ENCODE measurements at places on chromosomes 11 and 22. TPM values are rescaled to one million over a fixed set of nuclear protein-coding genes. Genes with fewer than 3 reads are reported as not detected.

ART5 gene
- not detected for total RNA-seq

FDXACB1 gene
- 8.8 TPM for total RNA-seq

MS4A4A gene
- not detected for total RNA-seq

STK33 gene
- total RNA-seq, result 0.57 TPM

FLRT1 gene
- total RNA-seq, result not detected

OR51B5 gene
- total RNA-seq, result not detected

DNA sequence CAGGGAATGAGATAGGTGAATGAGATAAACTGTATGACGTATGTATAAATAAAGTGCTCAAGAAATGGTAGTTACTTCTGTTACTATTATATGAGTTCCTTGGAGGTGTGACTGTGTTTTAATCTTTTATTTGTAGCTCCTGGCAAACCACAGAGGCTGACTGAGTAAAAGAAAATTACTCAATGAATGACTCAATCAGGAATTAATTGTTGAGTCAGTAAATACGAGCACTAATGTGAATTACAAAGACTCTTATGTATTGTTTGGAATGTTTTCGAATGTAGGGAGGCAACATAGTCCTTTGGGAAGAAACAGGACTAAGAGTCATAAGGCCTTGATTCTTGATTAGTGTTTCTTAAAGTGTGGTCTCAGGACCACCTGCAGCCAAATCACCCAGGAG, 51.1 kb upstream of the BLID start:
- no peak for DNase-seq

DNA sequence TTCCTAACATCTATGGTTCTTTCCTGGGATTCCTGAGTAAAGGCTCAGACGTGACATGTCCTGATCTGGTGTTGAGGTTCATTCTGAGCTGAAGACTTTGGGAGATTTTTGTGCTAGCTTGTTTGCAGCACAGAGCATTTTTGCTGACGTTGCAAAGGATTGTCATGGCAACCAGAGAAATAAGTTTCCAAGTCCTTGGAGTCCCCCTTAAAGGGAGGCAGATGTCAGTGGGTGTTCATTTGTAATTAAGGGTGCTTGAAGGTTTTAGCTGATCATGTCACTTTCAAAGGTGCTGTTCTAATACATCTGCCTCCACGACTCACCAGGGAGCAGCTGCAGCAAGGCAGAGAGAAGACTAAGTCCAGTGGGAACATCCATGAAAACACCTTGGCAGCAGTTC, 5.4 kb upstream of the SYN3 start:
- DNase-seq, result no peak

GRCh38 chr11:68974421-68975194, 6.2 kb downstream of the MRGPRD start:
- DNase-seq, result peak; percentile 73

DNA sequence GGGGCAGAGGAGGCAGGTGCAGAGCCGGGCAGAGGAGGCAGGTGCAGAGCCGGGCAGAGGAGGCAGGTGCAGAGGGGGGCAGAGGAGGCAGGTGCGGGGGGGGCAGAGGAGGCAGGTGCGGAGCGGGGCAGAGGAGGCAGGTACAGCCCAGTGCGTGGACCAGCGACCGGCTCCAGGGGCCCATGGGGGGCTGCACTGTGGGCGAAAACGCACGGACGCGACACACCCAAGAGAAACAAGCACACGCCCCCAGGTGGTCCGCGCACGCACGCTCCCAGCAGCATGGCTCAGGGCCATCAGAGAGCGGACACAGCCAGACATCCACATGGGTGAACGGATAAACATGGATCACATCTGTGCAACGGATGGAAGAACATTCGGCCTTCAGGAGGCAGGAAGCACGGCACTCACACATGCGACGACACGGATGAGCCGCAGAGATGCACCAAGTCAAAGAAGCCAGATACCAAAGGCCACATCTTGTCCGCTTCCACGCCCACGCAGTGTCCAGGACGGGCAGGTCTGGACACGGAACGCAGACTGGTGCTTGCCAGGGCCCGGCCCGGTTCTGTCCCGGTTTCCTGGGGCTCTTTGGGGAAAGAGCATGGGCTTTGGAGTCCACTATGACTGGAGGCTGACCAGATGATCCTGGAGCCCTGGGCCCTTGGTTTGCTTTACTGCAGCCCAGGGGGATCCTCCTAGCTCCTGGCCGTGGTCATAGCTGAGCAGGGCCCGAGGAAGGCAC, 21.8 kb downstream of the OSBPL5 start:
- no peak for DNase-seq

DNA sequence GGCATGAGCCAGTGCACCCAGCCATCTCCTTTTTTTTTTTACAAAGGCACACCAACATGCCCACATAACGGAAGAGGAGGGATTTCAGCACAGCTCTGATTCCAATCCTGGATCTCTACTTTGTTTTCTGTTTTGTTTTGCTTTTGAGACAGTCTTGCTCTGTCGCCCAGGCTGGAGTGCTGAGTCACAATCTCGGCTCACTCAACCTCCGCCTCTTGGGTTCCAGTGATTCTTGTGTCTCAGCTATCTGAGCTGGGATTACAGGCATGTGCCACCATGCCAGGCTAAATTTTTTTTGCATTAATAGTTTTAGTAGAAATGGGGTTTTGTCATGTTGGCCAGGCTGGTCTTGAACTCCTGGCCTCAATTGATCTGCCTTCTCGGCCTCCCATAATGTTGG, 28.1 kb downstream of the VSTM5 start:
- no peak for DNase-seq

GRCh38 chr11:14118072-14118471, 155.5 kb downstream of the SPON1 start:
- no peak for DNase-seq

GRCh38 chr11:102456381-102456780, 3.8 kb upstream of the TMEM123 start:
- no peak for DNase-seq

DNA sequence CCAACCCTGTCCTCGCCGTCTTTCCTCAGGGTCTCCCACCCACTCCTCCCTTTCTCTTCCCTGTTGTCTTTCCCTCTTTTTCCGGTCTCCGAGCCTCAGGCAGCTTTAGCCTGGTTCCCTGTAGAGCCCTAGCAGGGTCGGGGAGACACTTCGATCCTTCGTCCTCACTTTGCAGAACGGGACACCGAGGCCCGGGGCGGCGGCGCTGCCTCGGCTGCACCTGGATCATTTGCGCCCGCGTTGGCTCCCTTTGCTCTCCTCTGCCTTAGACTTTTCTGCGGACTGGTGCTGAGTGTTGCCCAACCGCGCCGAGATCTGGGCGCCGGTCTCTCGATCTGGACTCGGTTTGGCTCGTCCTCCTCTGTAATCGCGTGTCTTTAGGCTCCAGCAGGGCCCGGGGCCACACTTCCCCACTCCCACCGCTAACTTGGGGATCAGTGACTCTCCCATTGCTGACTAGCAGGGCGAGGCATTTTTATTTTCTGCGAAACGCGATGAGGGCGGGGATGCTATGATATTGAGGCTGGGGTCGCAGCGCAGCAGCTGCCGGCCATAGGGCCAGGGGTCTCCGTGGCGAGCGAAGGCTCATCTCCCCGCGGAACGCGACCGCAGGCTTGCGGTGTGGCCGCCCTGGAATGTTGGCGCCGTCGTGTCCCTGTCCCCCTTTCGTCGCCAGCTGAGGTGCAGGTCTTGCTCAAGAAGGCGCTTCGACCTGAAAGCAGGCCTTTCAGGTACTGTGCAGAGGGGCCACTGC, 1.6 kb upstream of the E2F8 start:
- DNase-seq, result peak; percentile 74

DNA sequence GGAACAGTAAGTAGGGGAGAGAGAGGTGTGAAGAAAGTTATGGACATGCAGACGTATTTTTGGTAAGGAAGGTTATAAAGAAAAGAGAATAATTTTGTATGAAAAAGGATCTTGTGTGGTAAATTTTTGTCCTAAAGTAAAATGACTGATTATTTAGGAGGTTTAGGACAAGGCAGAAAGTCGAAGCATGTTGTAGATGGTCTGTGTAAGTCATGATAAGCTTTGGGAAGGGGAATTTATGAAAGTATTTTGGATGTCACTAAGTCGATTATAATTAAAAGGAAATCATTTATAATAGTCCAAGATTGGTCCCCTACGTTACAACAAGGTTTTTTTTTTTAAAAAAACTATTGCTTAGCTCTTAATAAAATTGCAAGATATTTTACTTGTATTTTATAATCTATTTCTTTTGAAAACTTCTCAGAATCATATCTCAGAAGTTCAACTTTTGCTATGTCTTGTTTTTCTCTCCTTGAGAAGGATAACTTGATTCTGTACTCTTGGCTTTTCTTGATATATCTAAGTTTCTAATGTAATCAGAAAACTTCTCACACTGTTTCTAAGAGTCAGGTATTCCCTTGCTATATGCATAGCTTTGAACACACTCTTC, 10.9 kb upstream of the CABP2 start:
- no peak for DNase-seq

- DNase-seq, result no peak
Observed at GRCh38 chr11:16223558-16223957, 132.8 kb downstream of the SOX6 start.

DNA sequence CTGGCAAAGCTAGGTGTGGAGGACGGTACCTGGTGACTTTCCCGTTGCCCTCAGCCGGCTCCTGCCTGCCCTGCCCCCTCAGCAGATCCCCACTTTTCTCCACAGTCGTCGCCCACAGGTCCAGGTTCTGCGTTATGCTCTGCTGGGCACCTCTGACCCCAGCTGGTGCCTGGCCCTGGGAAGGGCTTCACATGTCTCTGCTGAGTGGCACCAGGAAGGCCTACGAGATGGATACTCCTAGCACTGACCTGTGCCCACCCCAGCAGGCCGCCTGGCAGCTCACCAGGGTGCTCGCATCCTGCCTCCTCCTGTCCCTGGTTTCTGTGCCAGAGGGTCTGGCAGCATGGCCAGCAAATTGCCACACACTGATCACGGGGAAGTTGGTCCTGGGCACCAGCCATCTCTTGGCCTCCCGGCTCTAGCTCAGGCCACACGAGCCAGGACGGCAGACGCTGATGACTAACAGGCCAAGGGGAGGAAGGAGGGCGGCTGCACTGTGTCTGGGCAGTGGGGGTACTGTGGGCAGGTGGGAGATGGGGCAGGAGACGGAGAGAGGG, 13.8 kb downstream of the CARS1 start:
- no peak for DNase-seq

- no peak for DNase-seq
Observed at GRCh38 chr11:117255966-117256365, 23.5 kb downstream of the RNF214 start.

GRCh38 chr11:83265331-83265730, 20.8 kb downstream of the CCDC90B start:
- no peak for DNase-seq

DNA sequence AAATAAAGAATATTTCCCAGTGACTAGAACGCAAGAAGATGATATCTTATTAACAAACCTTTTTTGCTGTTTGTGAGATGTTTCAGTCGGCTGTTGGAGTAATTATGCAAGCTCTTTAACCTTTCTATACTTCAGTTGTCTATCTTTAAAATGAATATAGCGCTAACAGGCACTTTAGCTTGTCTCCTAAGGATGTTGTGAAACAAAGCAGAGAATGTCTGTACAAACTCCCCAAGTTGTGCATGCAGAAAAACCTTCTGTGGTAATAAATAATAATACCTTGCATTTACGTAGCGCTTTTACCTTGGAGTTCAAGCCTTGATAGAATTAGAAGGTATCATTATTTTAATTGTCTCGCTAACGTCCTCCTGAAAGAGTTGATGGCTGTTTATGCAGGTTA, 1.9 kb upstream of the KDM2A start:
- DNase-seq, result no peak

- peak; percentile 90 for DNase-seq
Observed at GRCh38 chr22:49827853-49828598, at the start of gene BRD1. Gene BRD1 (minus strand): TSS chr22:49827873. CDS start chr22:49824317, 3,556 bp downstream.

DNA sequence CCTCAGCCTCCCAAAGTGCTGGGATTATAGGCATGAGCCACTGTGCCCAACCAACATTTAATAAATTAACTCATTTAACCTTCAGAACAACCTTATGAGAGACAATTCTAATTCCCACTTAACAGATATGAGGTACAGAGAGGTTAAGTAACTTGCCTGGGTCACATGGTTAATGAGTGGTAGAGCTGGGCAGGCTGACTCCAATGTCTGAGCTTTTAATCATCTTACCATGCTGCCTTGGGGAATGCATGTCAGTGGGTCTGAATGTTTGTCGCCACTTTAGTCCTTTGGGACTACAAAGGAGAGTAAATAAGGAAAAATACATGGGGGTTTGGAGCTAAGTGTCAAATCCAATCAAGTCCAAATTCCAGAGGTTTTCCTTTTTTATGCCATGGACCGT, 11.2 kb upstream of the PIK3C2A start:
- no peak for DNase-seq

GRCh38 chr11:36743039-36743438, 145.0 kb upstream of the RAG2 start:
- DNase-seq, result no peak

- no peak for DNase-seq
Observed at GRCh38 chr11:8381343-8381742, 117.7 kb upstream of the LMO1 start.

DNA sequence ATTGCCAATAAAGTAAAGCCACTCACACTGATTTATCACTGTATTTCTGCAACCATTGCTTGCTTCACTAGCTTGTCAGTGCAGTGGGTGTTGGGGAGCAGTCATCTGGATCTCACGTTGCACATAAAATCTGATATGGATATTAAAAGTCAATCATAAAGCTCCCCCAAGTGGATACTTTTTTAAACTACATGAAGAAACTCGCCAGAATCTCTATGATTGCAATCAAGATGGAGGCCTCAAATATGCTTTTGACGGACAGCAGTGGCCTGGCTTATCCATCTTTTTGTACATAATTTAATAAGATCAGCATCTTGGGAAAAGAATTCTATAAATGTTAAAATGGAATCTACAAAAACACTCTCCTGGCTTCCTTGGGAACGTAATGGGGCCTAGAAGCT, 137.7 kb downstream of the WT1 start:
- no peak for DNase-seq

- no peak for DNase-seq
Observed at GRCh38 chr22:48277868-48278581, 1515.6 kb downstream of the TBC1D22A start.

GRCh38 chr11:71178076-71178475, 74.3 kb downstream of the SHANK2 start:
- no peak for DNase-seq

DNA sequence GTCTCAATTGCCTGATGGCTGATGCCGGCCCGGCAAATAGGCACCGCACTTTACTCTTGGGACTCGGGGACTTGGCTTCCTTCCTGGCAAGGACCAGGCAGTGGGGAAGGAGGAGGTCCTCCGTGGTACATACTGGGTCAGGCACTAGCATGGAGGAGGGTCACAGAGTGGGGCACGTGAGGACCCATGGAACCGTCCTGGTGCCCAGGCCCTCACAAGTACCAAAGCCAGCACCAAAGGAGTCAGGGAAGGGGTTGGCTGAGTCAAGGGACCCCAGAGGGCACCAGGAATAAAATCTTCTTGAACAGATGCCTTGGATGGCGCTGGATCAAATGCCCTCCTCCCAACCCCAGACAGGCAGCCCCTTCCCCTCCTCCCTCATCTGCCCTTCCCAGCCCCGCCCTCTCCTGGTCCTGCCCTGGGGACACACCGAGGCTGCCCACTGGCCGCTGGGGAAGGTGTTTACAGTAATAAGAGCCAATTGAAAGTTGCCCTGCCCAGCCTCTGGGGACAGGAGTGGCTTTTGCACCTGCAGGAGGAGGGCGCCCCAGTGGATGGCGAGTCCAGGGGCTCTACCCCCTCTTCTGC, 5.6 kb upstream of the CARNS1 start:
- DNase-seq, result no peak

All from activated CD4-positive, alpha-beta T cell treated with anti-CD3 and anti-CD28 coated beads, Interleukin-2, amount 10 ng/mL, durations not matched to agents 24 days and 14 days (primary cell).